Progenitor cell of endocrine pancreas (in vitro differentiated cells): ENCODE measurements at places on chromosomes 6 and 20. TPM values are rescaled to one million over a fixed set of nuclear protein-coding genes. Genes with fewer than 3 reads are reported as not detected.

DNA sequence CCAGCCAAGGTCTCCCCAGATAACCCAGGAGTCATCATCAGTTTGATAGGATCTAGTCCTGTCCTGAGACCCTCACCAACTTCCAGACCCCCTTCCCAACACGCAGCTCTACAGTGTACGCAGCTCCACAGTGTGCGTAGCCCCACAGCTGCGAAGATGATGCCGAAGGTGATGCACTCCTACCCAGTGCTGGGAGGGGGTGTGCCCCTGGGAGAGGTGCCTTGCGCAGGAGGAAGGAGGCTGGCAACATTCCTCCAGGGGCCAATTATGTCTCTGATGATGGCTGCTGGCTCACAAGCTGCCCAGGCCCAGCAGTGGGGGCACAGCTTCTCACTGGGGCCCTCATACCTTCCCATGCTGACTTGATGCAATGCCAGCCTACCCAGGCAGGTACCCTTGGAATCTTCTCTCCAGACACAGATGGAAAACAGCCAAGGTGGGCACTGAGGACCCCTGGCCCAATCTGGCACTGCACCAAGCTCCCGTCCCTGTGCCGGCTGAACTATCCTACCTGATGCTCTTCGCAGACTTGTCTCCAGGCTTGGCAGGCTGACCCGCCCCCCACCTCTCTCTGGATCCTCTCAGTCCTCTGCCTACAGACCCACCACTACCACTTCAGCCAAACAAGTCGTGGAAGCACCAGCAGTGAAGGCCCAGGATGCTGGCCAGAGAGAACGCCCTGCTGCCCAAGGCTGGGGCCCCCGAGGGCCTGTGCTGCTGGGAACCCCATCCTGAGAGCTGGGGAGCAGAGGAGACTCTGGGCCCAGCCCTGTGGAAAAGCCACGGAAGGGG is 1.4 kb downstream of the ZNF512B start:
- DNase-seq: no peak

DNA sequence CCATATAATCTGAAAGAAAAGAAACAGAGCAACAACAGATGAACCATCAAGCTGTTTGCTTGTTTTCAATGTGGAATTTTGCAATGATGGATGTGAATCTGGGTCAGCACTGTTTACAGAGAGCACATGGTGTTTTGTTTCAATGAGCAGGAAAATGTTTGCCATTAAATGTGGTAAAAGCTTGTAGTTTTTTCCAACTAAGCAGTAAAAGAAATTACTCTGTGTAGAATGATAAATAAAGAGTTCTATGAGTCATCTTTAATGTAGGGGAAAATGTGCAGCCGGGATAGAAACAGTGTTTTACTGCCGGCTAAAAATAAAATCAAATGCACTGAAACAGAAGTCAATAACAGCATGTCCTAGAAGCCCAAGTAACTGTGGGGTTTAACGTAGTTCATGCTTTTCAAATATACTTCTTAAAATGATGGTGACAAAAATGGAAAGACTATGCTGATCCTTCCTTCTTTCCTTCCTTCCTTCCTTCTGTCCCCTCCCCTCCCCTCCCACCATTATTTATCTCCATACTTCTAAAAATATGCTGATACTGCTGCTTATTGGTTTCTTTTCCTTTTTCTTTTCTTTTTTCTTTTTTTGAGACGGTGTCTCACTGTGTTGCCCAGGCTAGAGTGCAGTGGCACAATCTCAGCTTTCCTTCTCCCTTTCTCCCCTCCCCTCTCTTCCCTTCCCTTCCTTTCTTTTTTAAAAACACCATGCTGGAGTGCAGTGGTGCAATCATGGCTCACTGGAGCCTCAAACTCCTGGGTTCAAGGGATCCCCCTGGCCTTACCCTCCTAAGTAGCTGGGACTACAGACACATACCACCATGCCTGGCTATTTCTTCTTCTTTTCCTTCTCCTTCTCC is 6.3 kb upstream of the NAA20 start:
- no peak for DNase-seq

DNA sequence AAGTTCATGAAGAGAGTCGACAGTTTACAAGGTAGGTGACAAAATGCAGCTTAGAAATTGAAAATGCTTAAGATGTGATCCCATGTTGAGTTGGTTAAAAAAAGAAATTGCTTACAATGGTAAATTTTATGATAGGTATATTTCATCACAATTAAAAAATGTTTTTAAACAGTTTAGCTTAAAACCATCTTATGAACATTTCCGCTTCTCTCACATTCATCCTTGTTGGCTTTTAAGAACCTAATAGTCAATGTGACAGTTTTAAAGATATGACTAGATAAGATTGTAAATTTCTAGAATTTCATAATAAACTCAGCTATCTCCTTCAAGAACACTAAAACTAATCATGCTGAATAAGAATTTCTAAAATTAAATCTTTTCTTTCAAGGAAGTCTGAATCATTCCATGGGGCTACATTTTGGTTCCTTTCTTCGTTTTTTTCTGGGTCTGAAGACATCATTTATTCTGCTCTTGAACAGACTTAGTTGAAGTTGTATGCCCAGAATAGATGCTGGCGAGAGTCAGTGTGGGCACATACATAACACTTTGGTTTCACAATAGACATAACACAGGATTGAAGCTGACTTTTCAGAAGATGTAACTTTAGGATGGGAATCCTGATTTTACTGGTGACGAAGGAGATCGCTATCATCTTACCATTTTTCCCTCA is 35.9 kb upstream of the LTV1 start:
- no peak for DNase-seq

- DNase-seq: no peak
Observed at GRCh38 chr20:2690718-2691117, 1.9 kb upstream of the EBF4 start.

GRCh38 chr6:83589076-83589475 is 76.7 kb downstream of the PRSS35 start:
- DNase-seq: no peak

DNA sequence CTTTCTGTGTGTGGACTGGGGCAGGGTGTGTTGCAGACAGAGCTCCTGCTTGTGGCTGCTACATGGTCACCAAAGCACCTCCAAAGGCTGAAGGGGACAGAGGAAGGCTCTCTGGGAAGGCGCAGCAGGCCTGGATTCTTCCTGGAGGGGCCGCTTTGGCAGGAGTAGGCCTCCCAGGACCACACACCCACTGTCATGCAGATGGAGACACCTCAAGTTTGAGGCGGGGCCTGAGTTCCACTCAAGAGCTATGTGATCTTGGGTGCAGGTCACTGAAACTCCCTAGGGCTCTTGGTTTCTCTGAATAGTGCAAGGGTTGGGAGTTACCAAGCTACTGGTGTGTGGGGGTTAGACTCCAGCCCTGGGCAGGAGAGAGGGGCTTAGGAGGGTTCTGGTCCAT is 27.9 kb downstream of the EFCAB8 start:
- DNase-seq: no peak

MEP1A gene
- total RNA-seq: 2.6 and 4.1 TPM in 2 replicates

GPX5 gene
- total RNA-seq: not detected in 2 replicates

GRCh38 chr6:36076178-36077063 is 48.8 kb downstream of the MAPK14 start:
- no peak for DNase-seq

KIAA0408 gene
- total RNA-seq: 0.91 and 1.4 TPM in 2 replicates

ECT2L gene
- not detected in 2 replicates for total RNA-seq

TNXB gene
- 10.3 and 14.6 TPM in 2 replicates for total RNA-seq

DNA sequence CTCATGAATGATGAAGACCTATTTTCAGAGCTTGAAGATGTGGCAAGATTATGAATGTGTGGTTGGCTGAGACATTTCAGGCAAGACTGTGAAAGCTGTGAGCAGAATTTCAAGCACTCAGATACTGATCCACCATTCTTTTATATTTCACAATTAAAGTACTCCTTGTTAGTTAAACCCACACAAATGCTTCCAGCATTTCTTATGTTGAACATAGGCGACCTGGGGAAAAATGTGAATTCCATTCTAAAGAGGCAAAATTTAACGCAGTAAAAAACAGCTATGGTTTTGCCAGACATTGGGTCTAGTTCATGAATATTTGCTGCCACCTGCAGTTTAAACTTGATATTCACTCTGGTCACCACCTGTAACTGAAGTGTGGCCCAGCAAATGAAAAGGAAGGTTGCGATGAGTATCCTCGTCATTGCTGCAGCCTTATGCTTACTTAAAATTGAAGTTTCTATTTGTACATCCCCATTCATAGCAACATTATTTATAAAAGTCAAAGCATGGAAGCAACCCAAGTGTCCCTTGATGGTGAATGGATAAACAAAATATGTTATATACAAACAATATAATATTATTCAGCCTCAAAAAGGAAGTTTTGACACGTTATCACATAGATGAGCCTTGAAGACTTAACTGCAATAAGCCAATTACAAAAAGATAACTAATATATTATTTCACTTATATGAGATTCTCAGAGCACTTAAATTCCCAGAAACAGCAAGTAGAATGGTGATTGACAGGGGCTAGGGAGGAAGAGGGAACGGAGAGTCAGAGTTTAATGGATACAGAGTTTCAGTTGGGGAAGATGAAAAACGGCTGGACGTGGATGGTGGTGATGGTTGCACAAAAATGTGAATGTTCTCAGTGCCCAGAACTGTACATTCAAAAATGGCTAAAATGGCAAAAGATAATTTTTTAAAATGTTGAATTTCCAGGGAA is 32.4 kb upstream of the FAM184A start:
- peak; percentile 25 for DNase-seq

DNA sequence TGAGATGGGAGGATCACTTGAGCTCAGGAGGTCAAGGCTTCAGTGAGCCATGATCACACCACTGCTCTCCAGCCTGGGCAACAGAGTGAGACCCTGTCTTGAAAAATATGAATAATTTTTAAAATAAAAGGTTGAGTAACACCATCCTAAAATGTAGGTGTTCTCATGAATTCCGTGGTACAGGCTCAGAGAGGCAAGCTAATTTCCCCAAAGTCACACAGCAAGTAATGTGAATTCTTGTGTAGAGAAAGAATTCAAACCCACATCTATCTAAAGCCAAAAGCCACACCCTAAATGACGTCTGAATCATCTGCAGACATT is 80.5 kb downstream of the ZNF217 start:
- no peak for DNase-seq

- DNase-seq: no peak
Observed at GRCh38 chr20:44334306-44334705, 2.5 kb upstream of the R3HDML start.

CCDC170 gene
- 0.22 TPM in 1 of 2 replicates, not detected in the other for total RNA-seq

DNA sequence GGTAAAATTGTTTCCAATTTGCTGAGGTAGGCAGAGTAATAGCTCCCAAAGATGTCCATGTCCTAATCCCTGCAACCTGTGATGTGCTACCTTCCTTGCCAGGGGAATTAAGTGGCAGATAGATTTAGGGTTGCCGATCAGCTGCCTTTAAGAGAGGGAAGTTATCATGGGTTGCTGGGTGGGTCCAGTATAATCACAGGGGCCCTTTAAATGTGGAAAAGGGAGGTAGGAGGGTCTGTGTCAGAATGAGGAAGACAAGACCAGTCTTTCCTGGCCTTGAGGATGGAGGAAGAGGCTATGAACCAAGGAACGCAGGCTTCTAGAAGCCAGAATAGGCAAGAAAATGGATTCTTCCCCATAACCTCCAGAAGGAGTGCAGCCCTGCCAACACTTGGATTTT is 50.7 kb downstream of the CTCFL start:
- no peak for DNase-seq

DNA sequence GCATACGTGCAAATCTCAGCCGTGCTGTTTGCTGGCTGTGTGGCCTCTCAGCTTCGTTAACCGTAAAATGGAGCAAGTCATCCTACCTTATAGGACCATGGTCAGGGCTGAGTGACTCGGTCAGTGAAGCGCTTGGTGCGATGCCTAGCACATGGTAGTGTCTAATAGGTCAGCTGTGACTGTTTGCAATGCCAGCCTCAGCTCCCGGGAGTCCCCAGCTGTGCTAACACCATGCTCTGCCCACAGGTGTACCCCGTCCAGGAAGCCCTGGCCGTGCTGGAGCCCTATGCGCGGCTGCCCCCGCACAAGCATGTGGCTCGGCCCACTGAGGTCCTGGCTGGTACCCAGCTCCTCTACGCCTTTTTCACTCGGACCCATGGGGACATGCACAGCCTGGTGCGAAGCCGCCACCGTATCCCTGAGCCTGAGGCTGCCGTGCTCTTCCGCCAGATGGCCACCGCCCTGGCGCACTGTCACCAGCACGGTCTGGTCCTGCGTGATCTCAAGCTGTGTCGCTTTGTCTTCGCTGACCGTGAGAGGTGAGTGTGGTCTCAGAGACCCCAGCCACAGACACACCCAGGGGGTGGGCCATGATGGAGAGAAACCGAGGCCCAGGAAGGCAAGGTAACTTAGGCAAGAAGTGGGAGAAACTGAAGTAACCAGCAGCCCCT is 10.6 kb downstream of the TRIB3 start:
- DNase-seq: no peak

ZNF831 gene
- total RNA-seq: not detected in 2 replicates

DNA sequence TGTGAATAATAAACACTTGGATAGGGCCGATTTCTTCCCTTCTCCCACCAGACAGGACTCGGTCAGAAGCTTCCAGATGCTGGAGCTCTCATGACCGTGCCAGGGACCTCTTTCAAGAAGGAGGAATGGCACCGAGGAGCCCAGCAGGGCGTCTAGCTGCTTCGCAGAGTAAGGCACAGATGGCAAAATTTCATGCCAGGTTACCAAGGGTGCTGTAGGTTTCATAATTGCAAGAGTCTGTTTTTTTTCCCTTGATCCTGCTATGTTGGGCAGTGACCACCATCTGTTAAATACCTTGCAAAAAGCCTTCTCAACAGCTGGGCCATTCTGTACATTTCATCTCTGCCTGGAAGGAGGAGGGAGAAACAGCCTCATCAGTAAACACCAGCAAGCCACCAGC is 111.8 kb downstream of the EDN3 start:
- no peak for DNase-seq

BTN1A1 gene
- 1.5 and 1.6 TPM in 2 replicates for total RNA-seq

MRPS18A gene
- total RNA-seq: 39.8 and 41.9 TPM in 2 replicates

DNA sequence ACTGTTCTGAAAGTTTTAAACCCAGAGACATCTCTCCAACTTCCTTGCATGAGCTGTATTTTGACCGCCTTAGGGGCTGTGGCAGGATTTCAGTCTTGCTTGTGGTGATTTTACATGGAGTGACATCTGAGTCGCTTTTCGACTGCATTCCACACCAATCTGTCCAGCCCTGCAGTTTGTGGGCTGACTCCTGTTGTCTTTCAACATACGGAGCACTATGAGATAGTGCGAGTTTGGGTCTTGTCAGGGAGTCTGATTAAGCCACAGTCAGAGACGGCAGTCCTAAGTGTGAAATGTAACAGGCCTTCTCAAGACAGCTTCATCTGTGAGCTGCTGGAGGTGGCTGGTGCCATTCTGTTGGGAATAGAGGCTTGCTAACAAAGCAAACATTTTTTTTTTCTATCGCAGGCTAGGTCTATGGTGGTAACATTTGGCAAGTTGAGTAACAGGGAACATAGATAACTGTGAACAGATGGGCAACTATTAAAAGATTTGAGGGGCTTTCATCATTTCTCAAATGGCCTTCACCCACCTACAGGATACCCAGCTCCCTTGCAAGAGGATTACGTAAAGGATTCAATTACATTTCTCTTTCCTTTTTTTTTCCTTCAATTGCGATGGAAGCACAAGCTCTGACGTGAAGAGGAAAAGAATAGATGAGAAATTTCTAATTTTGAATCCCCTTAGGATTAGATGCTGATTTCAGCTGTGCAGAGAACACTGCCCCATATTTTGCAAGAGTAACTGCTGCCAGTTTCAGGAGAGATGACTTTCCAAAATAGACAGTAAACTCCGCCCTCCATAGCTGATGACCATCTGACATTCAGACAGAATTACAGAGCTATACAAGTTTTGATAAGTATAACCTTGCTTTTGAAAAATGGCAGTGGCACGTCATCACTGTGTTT is 25.1 kb downstream of the CAP2 start:
- DNase-seq: no peak

- DNase-seq: no peak
Observed at GRCh38 chr6:77972334-77972733, 319.5 kb downstream of the MEI4 start.

DNPH1 gene
- 33.9 and 39.0 TPM in 2 replicates for total RNA-seq

GRCh38 chr6:28910901-28911690 is 12.7 kb downstream of the TRIM27 start:
- DNase-seq: no peak
